NCI-H2029 treated with DMSO at 0.1 percent for 48 hours (cell line): ENCODE measurements at places on chromosomes 11 and 22.

DNA sequence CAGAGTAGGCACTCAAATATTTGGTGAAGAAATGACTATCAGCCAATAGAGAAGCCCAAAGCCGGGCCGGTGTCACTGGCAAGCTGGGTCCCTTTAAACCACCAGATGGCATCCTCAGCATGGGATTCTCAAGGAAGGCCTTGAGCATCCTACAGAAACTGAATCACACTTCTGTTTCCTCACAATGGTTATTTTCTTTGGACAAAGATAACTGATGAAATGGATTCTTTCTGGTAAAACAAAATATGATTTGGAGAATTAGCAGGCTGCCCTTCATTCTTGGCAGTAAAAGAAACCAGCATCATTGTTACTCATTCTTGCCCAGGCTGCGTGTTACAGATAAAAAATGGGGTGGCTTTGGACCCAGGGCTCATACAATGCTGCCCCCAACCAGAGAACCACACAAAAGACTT, 30.3 kb upstream of the ASPHD2 start:
- DNase-seq, result peak; percentile 10

GRCh38 chr22:41245917-41246499, 5.3 kb upstream of the CHADL start:
- no peak for DNase-seq

GRCh38 chr11:8775332-8775731, 92.7 kb downstream of the RPL27A start:
- no peak for DNase-seq

DNA sequence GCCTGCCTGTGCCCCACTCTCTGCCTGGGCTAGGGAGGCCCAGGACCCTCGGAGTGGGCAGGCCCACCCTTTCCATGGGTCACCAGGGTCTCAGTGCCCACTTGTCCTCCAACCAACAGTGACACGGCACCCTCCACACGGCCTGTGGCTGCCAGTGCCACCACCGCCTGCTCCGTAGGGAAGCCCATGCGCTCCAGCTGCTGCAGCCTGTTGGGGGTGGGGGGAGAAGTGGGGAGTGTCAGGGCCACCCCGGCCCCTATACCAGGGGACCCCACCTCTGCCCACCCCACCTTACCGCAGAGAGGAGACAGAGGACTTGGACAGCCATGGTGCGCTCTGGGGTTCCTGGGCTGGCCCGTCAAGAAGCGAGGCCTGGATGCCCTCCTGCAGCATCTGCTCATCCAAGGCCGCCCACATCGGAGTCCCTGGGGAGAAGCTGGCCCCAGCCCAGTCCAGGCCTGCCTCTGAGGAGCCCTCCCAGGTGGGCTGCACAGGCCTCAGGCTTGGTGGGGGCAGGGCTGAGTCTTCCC, 7.7 kb downstream of the RHBDD3 start:
- DNase-seq, result no peak

DNA sequence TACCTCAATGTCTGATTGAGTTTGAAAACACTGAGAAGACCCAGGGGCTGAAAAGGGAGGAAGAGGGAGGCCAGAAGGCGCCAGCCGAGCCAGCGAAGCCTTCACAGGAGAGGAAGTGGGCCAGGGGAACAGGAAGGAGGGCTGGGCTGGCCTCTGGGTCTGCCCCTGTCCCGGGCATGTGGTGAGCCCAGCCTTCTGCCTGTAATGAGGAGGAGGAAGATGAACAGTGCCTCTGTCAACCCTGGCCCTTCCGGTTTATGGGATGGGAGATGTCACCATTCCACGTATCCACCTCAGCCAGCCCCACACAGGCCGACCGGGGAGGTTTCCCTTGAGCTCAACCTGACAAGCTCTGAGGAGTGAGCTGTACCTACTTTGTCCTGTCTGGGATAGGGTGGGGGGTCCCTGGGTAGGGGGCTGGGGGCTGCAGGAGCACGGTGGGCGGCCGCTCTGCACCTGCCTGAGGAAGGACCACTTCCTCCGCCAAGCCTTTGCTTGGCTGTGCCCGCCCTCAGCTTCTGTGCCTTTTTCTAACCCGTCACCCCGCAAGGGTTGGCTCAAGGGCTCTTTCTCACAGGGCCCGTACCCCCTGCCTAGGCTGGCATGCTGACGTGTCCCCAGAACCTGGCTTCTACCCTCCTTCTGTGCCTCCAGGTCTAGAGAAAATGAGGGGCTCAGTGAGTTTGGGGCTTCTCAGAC, 2.0 kb downstream of the PARVG start:
- DNase-seq, result no peak

DNA sequence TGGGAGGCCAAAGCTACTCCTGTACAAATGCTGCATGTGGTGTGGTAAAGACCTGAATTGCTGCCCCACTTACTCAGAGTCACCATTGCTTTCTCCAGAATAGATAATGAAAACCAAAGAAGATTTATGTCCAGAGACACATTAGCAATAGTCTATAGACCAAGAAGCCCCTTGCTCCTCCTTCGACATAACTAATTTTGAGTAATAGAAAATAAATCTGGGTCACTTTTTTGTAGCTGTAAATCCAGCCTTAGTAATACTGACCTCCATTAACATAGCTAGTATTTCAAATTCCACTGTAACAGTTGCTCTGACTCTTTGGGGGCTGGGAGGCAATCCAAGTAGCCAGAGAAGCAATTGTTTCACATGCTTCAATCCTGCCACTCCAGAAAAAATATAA, 145.9 kb downstream of the MAML2 start:
- no peak for DNase-seq

DNA sequence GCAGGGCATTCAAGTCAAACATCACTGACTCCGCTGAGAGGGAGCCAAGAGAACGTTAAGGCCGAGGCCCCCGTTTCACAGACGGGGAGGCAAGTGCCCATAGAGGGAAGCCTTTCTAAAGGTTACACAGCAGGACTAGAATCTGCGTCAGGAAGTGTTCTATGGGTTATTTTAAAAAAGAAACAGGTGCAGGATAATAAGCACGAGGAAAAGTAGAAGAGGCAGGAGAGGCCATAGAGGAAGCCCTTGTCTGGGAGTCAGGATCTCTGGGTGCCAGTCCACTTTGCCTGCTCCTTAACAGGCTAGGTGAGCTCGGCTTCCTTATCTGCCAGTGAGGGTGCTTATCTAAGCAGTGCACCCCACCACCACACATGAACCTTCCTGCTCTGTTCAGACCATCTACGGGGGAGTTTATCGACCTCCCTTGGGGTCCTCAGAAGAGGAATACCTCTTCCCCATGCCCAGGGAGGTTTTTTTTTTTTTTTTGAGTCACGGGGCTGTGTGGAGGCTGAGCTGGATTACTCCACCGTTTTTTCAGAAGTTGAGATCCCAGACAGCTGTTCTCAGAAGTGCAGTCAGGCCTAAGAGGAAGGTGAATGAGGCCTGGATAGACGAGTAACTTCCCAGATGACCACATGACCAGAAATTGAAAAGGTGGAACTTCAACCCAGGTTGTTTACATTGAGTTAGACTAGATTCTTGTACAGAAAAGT, 1.2 kb upstream of the FCHSD2 start:
- peak; percentile 53 for DNase-seq

- DNase-seq, result no peak
Measured at GRCh38 chr11:35723913-35724312, 61.3 kb downstream of the TRIM44 start.

DNA sequence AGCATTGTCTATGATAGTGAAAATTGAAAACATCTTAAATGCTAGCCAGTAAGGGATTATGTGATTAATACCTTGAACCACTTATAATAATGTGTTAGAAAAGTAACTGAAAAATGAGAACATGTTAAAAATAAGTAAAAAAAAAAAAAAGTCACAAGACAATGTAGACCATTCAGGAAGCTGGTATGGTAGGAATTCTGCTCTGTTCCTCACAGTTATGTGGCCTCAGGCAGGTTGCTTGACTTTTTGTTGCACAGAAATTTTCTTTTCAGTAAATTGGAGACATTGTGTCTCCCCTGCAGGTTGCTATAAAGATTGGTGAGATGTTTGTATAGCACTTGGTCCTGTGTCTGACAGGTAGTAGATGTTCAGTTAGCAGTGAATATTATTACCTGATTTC, 17.3 kb upstream of the PLET1 start:
- DNase-seq, result no peak

- no peak for DNase-seq
Measured at GRCh38 chr11:103619938-103620337, 416.5 kb upstream of the DDI1 start.

- no peak for DNase-seq
Measured at GRCh38 chr11:78082146-78082545, 2.5 kb upstream of the NDUFC2 start.

- no peak for DNase-seq
Measured at GRCh38 chr11:12117611-12118010, 7.2 kb downstream of the MICAL2 start.

DNA sequence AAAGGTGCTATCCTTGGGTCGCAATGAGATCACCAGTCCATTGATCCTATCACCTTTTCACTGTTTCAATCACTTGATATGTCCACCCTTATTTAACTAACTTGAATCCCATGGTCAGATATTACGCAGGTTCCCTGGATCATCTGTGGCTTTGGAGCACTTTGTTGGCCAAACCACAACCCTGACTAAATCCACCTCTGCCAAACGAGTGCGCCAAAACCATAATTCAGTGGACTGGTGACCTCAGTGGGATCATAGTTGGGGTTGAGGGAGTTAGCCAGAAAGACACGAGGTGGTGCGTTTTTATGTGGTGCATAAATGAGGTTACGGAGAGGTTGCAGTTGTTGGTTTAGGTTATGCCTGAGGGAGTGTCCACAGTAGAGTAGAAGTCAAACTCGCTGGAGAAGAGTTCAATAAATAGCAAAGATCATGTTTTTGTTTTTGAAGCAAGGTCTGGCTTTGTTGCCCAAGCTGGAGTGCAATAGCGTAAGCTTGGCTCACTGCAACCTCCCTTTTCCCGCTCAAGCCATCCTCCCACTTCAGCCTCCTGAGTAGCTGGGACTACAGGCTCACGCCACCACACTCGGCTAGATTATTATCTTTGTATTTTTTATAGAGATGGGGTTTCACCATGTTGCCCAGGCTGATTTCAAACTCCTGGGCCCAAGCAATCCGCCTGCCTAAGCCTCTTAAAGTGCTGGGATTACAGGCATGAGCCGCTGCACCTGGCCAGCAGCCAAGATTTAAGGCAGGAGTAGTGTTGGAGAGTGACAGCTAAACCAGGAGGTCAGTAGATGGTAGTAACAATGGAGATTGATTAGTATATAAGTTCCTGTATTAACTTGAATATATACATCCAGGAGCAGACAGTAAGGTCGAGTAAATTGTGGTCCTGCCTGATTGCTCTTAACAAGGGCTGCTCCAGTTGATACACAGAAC, 4.5 kb downstream of the FOXR1 start:
- DNase-seq, result peak; percentile 18

GRCh38 chr11:469684-470560, 19.8 kb downstream of the PTDSS2 start:
- peak; percentile 24 for DNase-seq

GRCh38 chr11:29435421-29435820, 581.4 kb downstream of the KCNA4 start:
- DNase-seq, result no peak

DNA sequence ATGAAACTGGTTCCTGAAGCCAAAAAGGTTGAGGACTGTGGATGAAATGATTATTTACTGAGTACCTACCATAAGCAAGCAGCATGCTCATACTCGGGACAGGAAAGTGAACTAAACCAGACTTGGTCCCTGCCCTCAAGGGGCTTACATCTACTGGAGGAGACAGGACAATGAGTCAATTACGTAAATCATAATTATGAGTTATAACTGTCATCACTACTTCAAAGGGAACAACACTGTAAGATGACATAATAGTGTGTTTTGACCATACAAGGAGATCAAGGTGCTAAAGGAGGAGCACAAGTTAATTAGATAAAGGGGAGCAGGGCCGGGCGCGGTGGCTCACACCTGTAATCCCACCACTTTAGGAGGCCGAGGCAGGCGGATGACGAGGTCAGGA, 2.5 kb downstream of the FAM227A start:
- no peak for DNase-seq

GRCh38 chr22:31279821-31280505, 12.3 kb downstream of the PIK3IP1 start:
- no peak for DNase-seq

DNA sequence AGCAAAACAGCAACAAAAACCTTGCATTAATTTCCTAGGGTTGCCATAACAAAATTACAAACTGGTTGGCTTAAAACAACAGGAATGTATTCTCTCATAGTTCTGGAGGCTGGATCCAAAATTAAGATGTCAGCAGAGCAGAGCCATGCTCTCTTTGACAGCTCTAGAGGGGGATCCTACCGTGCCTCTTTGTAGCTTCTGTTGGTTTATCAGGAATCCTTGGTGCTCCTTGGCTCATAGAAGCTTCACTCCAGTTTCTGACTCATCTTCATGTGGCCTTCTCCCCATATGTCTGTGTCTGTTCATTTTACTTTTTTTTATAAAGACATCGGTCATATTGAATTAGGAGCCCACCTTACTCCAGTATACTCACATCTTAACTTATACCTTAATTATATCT, 90.5 kb upstream of the POU2AF2 start:
- no peak for DNase-seq

GRCh38 chr22:33866511-33866910, 53.8 kb downstream of the LARGE1 start:
- no peak for DNase-seq

DNA sequence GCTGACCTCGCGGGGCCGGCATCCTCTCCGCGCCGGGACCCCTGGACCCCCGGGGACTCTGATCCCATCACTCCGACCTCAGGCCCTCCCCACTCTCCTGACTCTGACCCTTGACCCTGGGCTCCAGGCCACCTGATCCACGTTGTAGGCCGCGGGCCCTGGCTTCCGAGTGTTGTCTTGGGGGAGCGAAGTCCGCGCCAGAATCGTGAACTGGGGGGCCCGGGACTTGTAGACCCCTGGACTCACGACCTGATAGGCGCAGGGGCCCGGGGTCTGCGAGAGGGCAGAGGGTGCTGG, 716 bp upstream of the TYMP start:
- DNase-seq, result no peak

DNA sequence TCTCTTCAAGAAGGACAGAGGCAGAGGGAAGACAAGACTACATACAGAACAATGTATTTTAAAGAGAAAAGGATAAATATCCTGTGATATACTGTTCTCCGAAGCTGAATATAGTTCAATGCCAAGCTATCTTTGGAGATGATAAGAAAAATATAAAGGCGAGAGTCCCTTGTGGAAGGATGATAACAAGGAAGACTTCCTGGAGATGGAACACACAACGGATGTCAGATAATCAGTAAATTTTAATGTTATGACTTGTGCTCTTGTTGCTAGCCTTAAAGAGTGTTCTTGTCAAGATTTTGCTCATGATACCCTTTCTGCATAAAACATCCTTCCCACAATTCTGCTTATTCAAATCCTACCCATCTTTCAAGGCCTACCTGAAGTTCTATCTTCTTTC, 6.8 kb upstream of the CTR9 start:
- DNase-seq, result no peak
